ENCODE measurements at places on chromosomes 4 and X. TPM values are rescaled to one million over a fixed set of nuclear protein-coding genes. Genes with fewer than 3 reads are reported as not detected.

GRCh38 chr4:6605114-6605513 is 30.1 kb downstream of the MAN2B2 start:
- no peak for DNase-seq

DNA sequence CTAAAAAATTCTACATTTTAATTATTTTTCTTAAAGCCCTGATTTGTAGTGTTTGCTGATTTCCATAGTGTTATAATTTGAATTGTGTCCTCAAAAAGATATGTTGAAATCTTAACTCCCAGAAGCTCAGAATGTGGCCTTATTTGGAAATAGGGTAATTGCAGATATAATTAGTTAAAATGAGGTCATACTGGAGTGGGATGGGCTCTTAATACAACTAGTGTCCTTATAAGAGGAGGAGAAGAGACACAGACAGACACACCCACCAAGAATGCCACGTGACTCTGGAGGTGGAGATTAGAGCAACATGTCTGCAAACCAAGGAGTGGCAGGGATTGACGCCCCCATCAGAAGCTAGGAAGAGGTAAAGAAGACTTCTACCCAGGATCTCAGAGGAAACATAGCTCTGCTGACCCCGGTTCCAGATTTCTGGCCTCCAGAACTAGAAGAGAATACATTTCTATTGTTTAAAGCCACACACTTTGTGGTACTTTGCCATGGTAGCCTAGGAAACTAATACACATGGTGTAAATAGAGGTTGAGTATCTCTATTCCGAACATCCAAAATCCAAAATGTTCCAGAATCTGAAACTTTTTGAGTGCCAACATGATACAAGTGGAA is 70.5 kb upstream of the IRF2 start:
- DNase-seq, result no peak

DNA sequence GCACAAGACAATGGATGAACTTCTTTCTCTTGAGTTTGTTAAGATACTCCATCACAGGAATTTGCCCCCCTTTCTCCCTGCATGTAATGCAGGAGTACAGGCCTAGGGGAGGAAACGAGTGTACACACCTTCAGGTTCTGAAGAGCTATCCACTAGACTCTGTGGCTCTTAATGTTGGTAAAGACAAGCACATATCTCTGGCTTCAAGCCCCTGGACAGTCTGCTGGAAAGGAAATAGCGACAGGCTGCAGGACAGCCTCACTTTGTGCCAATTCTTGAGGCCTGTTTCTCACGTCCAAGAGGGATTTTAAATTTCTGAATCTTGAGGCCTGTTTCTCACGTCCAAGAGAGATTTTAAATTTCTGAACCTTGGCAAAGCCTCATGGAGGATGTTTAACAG is 87.1 kb downstream of the RLIM start:
- no peak for DNase-seq

- DNase-seq, result no peak
Measured at GRCh38 chrX:13808293-13808692, 8.6 kb downstream of the GPM6B start.

DNA sequence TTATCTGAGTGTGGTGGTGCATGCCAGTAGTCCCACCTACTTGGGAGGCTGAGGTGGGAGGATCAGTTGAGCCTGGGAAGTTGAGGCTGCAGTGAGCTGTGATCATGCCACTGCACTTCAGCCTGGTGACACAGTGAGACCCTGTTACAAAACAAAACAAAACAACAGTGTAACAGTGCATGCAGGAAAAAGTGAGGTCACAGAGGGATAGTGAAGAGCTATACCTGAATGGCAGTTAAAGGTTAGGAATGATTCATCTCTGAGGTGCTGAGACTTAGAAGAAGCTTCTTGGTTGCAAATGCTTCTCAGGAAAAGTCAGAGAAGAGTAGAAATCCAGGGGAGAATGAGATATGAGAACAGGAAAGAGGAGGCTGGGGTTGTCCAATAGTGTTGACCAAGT is 178.7 kb downstream of the FRAS1 start:
- no peak for DNase-seq

DNA sequence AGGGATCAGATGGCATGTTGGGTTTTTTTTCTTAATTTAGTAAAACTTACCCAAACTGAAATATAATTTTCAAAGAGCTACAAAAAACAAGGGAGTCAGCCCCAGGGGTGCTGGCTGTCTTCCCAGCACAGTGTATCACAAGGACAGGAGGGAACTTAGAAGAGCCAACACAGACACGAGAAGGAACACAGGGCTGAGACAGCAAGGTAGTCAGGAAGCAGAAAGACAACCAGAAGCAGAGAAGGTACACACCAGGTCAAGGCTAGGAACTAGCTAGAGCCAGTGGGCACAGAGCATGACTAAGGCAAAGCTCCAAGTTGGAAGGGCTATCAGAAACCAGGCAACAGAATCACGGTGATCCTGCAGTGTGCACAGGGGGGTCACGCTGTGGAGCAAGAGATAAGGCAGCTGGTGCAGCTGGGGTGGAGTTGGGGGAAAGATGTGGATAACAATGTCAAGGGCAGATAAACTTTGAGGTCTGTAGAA is 168.7 kb downstream of the NR3C2 start:
- no peak for DNase-seq

GRCh38 chrX:437661-438390 is 51.1 kb upstream of the PPP2R3B start:
- DNase-seq, result no peak

GRCh38 chr4:148694702-148695101 is 252.5 kb upstream of the NR3C2 start:
- no peak for DNase-seq

- peak; percentile 94 for DNase-seq
Measured at GRCh38 chr4:77220828-77221613, 64.0 kb downstream of the CCNG2 start.

GRCh38 chr4:78735697-78736096 is 40.5 kb upstream of the BMP2K start:
- DNase-seq, result no peak

DNA sequence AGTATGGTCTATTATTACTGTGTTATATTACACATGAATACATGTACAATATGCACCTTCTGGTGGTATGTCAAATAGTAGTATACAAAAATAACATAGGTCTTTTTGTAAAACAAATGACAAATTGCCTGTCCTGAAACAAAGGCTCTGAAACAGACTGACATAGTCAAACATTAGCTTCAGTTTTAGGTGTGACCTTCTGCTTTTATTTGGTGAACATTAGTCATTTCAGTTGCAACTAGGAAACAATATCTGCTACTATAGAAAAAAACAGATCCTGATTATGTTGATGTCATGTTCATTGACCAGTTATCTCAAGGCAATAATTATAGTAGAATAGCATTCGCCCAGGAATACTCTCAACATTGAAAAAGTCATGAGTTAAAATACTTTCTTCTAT is 123.0 kb downstream of the CHRNA9 start:
- DNase-seq, result no peak

- DNase-seq, result peak; percentile 16
Measured at GRCh38 chrX:121146059-121146628, 98.7 kb downstream of the GLUD2 start.

GRCh38 chrX:71482228-71482958 is 50.5 kb upstream of the OGT start:
- no peak for DNase-seq

Gene PWWP3B
- total RNA-seq, result 8.1 TPM

DNA sequence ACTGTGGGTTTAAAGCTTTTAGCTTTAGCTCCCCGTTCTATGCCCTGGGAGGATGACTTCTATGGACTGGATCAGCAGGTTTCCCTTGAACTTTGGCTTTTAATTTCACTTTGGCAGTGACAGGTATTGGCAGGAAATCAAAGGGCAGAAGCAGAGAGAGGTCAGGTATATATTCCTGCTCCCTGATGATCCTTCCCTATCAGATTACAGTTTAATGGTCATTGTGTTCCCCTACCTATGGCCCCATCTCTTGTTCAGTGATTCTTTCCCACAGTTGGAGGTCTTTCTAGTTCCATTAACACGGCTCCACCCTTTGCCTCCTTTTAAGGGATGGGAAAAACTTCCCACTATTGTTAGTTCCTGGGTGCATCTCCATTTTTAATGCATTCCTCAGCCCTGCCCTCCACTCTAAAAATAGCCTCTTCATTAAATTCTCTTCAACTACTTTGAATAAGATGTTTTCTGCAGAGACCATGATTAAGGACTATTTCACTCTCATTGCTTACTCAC is 107.8 kb upstream of the TMEM47 start:
- DNase-seq, result no peak

- DNase-seq, result no peak
Measured at GRCh38 chr4:2691952-2692435, 64.1 kb downstream of the TNIP2 start.

GRCh38 chr4:106370214-106370613 is 1.6 kb upstream of the GIMD1 start:
- DNase-seq, result no peak

Gene C4orf36
- total RNA-seq, result 0.81 TPM

DNA sequence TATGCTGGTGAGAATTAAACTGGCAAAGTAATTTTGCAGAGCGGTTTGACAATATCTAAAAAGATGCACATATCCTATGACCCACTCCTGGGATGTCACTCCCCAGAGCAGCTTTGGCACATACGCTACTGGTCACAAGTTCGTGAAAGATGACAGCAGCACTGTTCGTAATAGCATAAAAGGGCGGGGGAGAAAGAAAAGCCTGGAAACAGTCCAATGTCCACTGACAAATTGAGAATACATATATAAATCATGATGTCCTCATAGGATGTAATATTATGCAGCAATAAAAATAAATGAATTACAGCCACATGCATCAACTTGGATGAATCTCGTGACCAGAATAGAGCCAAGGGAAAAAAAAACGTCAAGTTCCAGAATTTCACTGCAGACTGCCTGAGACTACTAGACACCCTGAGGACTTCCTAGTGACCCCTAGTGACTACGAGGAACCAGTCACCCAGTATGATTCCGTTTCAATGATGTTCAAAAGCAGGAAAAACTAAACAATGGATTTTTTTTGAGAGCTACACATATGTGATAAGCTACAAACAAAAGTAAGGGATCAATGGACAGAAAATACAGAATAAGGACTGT is 1.8 kb downstream of the PCSK1N start:
- DNase-seq, result peak; percentile 4

Gene ADRA2C
- total RNA-seq, result 0.49 TPM

Gene FAM53A
- total RNA-seq, result 1.6 TPM

DNA sequence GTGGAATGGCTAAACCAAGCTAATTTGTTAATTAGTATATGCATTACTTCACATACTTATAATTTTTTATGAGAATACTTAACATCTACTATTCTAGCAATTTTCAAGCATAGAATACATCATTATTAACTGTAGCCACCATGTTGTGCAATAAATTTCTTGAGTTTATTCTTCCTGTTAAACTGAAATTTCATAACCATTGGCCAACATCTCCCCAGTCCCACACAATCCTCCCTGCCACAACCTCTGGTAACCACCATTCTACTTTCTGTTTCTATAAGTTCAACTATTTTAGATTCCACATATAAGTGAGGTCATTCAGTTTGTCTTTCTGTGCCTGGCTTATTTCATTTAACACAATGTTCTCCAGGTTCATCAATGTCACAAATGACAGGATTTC is 208.5 kb downstream of the PPP4R3C start:
- no peak for DNase-seq

Gene TLR2
- total RNA-seq, result not detected

Gene FAM9C
- not detected for total RNA-seq

- DNase-seq, result peak; percentile 100
Measured at GRCh38 chr4:54281054-54281766, 52.1 kb downstream of the PDGFRA start.

Gene GABRE
- total RNA-seq, result 29.4 TPM

DNA sequence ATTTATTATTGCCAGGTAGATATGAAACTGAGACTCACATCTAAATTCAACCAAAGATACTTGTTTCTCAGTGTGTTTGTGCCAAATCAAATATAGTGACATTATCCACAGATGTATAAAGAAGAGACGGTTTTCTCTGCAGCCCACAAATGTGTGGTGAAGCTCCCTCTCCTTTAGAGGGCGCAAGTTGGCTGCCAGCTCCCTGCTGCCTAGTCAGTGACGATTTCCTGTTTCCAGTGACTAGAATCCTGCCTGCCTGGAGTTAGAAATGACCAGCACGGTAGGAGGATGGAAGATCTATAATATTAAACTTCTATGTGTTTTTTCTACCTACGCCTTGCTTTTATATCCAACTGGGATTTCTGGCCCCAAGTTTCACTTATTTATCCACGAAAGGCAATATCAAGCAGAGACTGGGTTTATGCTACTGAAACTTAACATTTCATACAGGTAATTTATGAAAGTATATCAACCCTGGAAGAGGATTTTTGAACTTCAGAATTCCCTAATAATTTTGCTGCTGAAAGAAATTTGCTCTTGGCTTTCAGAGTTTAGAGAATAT is 1793.7 kb upstream of the TENM3 start:
- no peak for DNase-seq

DNA sequence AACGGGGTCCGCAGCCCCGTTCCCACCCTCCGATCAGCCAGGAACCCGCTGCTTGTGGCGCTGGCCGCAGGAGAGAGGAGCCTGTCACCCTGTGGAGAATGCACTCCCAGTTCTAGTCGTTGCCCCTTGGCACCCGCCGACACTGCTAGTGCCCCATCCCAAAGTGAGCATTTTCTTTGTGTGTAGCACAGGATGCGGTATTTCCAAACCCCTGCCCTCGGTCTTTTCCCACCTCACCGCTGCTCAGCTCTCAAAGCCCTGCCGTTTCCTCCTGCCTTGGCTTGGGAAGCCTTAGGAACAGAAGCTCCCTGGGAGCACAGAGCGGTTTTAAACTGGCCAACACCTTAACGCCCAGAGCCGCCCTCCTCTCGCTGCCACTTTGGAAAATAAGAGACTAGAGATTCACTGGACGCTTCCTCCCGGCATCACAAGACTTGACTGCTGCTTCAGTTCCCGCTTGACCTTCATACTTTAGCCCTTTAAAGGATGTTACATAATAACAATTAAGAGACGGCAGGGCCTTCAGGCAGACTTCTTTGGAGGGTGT is 772 bp downstream of the CYP4V2 start:
- peak; percentile 58 for DNase-seq

- peak; percentile 35 for DNase-seq
Measured at GRCh38 chr4:39466747-39467146, 7.9 kb downstream of the LIAS start.

Measured in fibroblast of the aortic adventitia (primary cell).